Activated T-helper 1 cell treated with anti-CD3 and anti-CD28 coated beads, Interleukin-12 subunit alpha, Interleukin-12 subunit beta, Interleukin-2, Interleukin-4 antibody, amounts not matched to agents 30 ng/mL and 10 ng/mL and 1 ng/mL, durations not matched to agents 14 hours and 24 hours and 36 hours (primary cell): ENCODE measurements at places on chromosomes 3 and 15.

- H3K4me1 ChIP-seq: no peaks in the 10 kb centered on the region
- no peak overlapping the region for H3K4me3 ChIP-seq
- H3K27ac ChIP-seq: no peak overlapping the region
Observed at GRCh38 chr3:19994796-19995195, 17.3 kb downstream of the PP2D1 start.

DNA sequence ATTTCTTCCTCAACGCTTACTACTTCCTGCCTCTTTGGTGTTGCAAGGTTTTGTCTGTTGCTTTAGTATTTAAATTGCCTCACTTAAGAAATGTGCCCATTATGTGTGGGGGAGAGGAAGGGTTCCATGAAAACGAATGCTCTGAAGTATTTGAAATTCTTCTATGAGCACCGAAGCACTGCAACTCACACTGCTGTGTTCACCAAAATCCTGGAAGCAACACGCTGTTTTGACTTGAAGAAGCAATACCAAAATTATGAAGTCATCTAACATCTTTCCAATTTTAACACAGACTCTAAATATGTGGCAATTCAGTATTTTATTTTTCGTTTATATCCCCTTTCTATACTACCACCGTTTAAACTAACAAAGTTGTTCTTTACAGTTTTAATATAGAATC is 101.5 kb downstream of the RBMS3 start:
- no peak overlapping the region for H3K27ac ChIP-seq
- no peak overlapping the region for H3K4me3 ChIP-seq
- peaks cover 9% of the 10 kb centered on the region for H3K4me1 ChIP-seq
- DNase-seq: no peak

DNA sequence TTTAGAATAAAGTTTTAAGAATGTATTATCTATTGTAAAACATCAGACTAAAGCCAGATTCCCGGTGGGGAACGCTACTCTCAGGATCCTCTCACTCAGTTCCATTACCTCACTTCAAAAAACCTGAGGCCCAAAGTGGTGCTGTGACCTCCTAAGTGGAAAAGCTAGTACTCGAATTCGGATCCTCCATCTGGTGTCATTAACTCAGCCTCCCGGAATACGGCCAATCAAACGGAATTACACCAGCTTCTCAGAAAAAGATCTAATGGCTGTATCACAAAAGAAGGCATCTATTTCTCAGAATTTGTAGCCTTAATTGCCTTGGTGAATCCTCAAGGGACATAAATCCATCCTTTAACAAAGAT is 627 bp downstream of the ACAD11 start:
- H3K36me3 ChIP-seq: peaks cover 23% of the 10 kb centered on the region
- H3K4me1 ChIP-seq: peaks cover 41% of the 10 kb centered on the region
- H3K27ac ChIP-seq: peak overlapping the region; percentile 98
- no peak for DNase-seq
- H3K27me3 ChIP-seq: no peaks in the 10 kb centered on the region
- H3K4me3 ChIP-seq: peak overlapping the region; percentile 97

DNA sequence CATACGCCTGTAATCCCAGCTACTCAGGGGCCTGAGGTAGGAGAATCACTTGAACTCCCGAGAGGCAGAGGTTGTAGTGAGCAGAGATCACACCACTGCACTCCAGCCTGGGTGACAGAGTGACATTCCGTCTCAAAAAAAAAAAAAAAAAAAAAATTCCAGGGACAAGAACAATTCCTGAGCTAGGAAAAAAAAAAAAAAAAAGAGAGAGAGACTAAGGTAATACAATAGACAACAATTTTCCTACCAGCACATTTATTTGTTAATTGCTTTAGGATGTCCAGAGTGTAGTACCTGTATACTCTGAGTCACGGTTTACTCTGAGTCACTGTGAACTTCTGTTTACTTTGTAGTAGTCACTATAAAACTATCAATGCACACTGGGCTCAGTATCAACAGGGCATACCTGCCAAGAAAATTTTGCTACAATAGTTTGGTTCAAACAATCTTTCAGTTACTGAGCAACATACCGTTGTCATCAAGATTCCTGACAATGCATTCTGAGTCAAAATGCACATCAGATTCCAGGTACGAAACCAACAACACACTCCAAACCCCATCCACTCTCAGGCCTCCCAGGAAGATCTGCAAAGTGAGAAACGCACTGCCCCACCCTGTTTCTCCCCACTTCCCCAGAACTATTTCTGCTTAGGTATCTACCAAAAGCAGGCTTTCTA is 28.3 kb downstream of the IGF2BP2 start:
- H3K4me1 ChIP-seq: peaks cover 21% of the 10 kb centered on the region
- peaks cover 4% of the 10 kb centered on the region for H3K27me3 ChIP-seq
- no peak for DNase-seq

DNA sequence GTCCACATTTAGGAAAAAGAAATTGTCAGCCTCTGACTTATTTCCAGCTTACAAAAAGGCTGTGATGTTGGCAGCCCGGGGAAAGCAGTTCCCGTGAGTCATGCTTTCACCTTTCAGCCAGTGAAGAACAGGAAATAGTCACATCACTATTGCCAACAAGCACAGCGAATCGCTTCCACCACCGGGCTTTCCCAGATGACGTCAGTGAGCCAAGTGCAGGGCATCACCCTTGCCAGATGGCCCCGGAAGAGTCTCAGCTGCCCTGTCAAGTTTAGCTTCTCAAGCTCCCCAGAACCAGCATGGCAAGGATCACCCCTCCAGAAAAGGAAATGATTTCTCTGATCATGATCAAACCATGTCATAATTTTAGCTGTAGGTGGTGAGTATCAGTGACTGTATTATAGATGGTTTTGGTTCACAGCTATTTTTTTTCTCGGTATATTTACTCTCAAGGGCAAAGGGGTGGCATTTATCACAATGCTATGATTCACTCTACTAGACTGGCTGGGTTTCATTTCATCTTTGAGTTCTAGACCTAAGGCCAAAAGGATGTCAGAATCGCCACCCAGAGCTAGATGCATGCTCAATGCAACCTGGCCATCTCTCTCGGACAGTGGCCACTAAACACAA is 32.9 kb downstream of the B3GNT5 start:
- H3K36me3 ChIP-seq: peaks cover 8% of the 10 kb centered on the region
- no peaks in the 10 kb centered on the region for H3K27me3 ChIP-seq
- peak overlapping the region; percentile 94 for H3K27ac ChIP-seq
- peak overlapping the region; percentile 60 for H3K4me3 ChIP-seq
- DNase-seq: peak; percentile 90

DNA sequence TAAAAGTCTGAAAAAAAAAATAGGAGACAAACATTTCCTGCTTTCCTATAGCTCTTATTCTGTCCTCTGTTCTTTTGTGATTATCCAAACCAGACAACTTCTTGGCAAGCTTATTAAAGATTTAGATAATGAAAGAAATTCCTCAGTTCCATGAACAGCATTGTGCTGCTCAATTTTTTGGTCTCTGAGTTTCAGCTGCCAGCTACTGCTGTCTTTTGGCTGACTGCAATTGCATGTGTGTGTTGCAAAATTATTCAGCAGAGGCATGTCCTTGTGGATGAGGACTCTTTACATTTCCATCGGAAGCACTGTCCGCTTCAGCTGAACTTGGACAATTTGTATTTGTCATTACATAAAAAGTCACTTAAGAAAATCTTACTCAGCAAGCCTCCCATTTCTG is 397.3 kb upstream of the RASGRP1 start:
- DNase-seq: no peak
- no peak overlapping the region for H3K4me3 ChIP-seq
- no peak overlapping the region for H3K27ac ChIP-seq
- no peaks in the 10 kb centered on the region for H3K36me3 ChIP-seq

DNA sequence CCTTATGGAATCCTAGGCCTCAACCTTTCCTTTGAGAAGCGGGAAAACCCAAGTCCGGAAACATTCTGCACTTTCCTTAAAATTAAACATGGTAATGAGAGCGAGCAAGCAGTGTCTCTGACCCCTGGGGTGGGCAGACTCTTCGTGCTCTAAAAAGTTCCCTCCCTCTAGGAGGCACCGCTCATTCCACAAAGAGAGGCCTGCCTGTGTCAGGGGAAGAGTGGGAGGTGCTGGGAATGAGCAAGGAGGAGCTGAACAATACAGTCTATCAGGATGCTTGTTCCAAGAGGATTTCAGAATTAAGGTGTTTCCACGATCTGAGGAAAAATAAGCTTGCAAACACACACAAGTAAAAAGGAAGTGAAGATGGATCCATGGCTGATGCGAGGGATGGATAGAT is 6.0 kb upstream of the RLBP1 start:
- no peak for DNase-seq
- H3K4me3 ChIP-seq: no peak overlapping the region
- no peaks in the 10 kb centered on the region for H3K36me3 ChIP-seq
- no peak overlapping the region for H3K27ac ChIP-seq
- peaks cover 18% of the 10 kb centered on the region for H3K27me3 ChIP-seq

DNA sequence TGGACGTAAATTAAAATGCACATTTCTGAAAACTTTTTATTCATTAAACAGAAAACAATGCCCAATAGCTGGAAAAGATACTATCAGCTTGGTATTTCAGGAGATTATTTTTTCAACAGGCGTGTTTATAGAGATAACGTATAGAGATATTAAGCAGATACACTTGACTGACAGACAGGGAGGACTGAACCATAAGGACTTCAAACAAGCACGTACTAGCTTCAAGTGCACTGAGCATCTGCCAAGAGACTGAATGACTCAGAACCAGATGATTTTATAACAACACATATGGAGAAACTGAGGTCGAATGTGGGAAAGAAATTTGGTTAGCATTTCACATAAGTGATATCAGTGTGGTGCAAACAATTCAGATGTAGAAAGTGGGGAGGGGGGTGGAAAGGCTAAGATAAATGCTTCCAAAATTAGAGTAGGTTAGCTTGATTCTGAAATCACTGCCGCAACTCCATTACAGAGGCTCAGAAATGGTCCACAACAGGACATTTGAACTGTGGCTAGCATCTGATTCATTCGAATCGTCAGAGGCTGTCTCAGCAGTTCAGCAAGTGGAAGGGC is 103.5 kb downstream of the SEMA6D start:
- no peak for DNase-seq
- no peak overlapping the region for H3K4me3 ChIP-seq
- H3K27me3 ChIP-seq: peaks cover 15% of the 10 kb centered on the region

GRCh38 chr3:120608506-120608905 is 12.4 kb downstream of the NDUFB4 start:
- H3K4me1 ChIP-seq: no peaks in the 10 kb centered on the region
- H3K27me3 ChIP-seq: peaks cover 6% of the 10 kb centered on the region
- DNase-seq: no peak

GRCh38 chr3:51099794-51100535 is 285.1 kb upstream of the MANF start:
- no peaks in the 10 kb centered on the region for H3K27me3 ChIP-seq
- DNase-seq: no peak
- H3K4me3 ChIP-seq: no peak overlapping the region
- H3K36me3 ChIP-seq: no peaks in the 10 kb centered on the region
- no peak overlapping the region for H3K27ac ChIP-seq

DNA sequence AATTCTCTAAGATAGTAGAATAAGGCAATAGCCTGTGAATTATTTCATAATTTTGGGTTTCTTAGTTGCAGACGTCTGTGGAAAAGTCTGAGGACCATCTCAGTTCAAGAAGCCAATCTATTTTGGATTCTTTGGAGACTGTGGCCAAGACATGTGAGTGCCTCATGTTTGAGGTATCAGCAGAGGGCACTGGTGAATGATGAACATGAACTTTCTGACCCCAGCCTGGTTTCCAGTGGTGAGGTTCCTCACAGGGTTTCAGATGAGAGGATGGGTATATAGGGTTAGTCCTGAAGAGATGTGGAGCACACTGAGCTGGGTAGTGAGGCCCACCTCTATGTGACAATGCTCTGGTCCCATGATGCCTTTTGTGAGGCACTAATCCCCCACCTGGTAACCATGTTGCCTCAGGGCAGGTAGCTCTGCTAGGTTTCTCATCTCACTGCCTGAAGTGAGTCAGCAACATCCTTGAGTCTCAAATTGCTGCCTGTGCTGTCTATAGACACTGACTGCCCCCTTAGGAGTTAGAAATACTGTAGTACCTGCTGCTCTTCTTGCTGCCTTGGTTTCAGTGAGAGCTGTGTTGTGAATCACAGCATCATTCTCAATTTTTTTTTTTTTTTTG is 32.3 kb downstream of the C3orf62 start:
- no peak overlapping the region for H3K4me3 ChIP-seq
- H3K36me3 ChIP-seq: no peaks in the 10 kb centered on the region
- H3K27me3 ChIP-seq: peaks cover 3% of the 10 kb centered on the region
- DNase-seq: no peak
- H3K4me1 ChIP-seq: no peaks in the 10 kb centered on the region
- no peak overlapping the region for H3K27ac ChIP-seq
